ENCODE measurements at places on chromosomes 16 and 17.

DNA sequence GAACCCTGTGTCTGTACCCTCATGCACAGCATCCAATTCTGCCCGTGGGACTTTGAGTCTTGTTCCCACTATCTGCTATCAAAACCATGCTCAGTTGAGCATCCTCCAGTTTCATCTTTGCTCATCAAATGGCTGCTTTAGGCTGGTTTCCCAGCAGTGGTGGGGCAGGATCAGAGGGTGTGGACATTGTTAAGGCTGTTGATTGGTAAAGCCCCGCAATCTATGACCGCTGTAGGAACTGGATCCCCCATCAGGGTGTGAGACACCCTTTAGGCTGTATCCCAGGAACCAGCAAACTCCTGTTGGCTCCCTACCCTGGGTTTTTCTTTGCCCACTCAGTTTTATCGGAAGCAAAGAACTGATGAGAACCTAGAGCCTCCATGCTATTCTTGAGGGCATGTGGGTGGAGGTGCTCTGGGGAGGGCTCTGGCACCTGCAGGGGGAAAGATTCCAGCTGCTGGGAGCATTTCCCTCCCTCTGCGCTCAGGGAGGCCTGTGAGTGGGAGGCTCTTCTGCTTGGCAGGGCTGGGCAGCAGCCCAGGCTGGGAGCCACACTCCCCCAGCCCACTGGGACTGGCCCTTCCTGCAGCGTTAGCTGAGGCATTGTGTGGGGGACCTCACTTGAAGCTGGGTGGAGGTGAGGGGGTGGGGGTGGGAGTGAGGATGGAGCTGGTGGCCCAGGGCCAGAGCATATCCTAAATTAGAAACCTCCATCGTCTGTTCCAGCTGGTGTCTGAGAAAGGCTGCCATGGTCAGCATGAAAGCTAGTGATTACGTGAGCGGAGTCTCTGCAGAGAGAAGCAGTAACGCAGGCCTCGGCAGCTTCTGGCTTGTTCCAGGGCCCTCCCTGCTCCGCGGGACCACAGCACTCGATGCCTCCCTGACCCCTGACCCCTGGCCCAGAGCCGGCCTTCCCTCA lies 160.6 kb downstream of the IRF8 start:
- no peak for DNase-seq

DNA sequence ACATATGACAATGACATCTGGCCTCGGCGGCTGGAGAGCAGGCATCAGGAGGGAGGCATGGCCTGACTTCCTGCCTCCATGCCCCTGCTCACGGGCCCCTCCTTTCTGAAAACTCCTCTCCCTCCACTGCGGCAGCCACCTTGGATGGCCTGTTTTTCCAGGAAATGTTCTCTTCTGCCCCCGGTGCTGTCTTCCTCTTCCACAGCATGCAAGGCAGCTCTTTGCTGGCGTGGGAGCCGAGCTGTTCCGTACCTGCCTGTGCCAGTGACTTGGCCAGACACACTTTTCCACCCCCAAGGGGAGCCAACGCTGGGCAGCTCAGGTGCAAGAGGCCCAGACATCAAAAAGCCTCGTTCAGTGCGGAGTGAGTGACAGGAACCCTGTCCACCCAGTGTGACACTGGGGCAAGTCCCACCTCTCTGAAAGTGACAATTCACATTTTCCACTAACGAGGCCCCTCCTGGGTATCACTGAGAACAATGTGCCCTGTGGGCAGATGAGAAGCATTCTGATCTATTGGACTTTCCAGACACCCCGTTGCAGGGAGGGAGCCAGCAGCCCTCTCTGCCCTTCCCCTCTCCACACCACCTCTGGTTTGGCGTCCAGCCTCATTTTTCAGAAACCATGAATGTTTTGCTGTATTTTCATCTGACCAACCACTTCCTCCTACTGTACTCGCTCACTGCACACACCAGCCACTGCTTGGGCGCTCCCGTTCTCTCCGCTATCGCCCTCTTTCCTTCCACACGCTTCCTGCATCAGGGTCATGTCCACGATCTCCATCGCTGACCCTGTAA lies 31.2 kb downstream of the NSMCE1 start:
- DNase-seq = peak; percentile 89

DNA sequence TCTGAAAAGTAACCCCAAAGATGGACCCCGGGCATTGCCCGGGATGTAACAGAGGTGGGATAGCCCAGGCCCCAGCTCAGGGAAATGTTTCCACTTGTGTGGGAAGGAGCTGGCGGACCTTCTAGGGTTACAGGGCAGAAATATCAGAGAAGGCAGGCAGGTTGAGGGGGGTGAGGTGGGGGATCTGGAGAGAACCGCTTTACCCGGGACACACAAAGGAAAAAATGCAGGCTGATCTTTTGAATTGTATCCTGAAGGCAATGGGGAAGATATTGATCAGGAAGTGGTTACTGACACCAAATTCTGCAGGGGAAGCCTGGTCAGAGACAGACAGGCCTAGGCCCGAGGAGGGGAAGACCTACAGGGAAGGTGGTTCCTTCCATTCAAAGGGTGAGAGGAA lies 3.5 kb downstream of the SLC47A1 start:
- DNase-seq = no peak

- peak; percentile 52 for DNase-seq
Observed at GRCh38 chr17:81429821-81430551, 34.7 kb downstream of the BAHCC1 start.

DNA sequence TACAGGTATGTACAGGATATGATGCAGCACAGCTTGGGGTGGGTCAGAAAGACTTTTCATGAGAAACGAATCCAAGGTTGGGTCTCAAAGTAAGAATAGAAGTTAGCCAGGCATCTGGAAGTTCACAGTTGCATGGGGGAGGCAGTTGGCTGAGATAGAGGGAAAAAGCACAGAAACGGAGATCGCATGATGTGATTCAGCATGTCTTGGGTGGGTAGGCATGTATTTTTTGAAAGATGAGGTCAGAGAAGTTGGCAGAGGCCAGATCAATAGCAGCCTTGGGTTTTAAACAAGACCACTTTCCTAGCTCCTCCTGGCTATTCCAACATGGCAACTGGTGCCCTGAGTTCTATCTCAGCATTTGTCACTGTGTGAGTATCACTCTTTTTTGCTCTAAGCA lies 67.2 kb downstream of the PCTP start:
- no peak for DNase-seq

DNA sequence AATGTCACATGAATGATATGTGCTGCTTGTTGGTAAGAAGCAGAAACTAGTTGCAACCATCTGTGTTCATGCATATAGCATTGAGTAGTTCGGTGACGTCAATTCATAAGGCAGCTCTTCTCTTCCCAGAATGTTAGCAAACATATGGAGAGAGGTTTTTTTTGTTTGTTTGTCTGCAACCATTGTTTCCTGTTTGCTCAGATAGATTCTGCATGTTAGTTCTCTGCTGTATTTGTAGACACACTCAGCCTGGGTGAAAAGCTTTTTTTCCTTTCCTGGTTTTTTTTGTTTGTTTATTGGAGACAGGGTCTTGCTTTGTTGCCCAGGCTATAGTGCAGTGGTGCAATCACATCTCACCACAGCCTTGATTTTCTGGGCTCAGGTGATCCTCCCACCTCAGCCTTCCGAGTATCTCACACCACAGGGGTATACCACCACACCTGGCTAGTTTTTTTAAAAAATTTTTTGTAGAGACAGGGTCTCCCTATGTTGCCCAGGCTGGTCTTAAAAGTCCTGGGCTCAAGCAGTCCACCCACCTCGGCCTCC lies 16.7 kb downstream of the WSB1 start:
- no peak for DNase-seq

DNA sequence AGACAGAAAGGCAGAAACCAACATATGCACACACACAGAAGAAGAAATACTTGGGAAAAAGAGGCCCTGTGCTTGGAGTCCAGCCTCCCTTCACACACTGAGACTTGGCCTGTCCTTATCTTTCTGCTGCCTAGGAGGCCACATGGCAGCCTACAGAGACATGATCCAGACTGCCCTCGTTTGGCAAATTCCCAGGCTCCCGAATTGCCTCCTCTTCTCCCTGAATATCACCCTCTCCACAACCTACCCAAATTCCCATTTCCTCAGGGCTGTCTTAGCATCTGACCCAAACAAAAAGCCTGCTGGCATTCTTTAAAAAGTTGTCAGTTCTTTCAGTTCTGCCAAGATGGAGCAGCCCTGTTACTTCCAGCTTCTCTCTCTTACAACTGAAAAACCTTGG lies 59.8 kb downstream of the DNAH17 start:
- no peak for DNase-seq

DNA sequence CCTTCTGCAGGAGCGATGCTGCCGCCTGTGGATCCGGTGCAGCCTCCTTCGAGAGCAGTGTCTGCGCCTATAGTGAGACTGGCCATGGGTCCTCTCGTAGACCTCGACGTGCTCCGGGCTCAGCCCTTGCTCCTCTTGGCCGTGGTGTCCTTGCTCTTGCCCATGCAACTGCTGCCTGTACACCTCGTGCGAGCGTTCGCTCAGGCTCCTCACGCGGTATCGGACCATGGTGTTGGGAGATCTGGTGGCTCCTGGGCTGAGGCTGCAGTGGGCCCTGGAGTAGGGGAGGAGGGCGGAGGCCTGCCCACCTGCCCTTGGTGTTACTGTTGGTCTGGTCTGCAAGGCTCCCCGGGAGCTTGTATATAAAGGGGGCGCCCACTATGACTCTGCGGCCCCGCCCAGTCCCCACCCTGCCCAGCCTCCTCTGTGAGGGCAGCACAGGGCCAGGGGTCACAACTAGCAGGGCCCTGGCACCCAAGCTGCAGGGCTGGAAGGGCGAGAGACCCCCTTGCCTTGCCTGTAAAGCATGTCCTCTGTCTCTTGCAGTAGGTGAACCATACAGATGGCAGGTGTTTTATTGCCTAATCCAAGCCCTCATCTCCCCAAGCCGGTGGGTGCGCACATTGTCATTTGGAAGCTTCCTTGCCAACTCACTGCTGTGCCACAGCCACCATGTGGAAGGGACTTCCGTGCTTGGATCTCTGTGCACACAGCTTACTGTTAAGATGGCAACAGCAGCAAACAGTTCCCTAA lies at the start of gene PRM2:
Gene PRM2, minus strand, starts transcription at position 338 of the 753 bp plus-strand sequence. Its CDS starts 110 bp downstream, at position 228.
- no peak for DNase-seq

DNA sequence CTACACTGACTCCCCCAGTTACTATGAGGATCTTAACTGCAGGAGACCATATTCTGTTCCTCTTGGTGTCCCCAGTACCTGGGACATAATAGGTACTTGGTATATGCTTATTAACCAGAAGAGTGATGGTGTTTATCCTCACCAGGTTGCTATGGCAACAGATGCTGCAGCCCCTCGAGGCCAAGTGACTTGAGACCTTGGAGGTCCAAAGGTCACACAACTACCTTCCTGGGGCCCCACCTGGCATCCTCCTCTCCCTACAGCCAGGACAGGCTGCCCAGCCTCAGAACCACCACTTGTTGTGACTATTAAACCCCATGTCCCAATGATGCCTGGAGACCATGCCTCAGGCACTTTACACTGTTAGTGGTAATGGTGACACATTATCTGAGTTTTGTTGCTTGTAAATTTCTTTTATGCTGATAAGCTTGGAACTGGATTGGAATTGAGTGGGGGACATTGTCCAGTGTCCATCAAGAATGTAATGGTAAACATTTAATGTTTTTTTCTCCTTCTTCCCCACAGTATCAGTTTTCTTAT lies 189.4 kb downstream of the CCDC182 start:
- DNase-seq = no peak
